Caki2 (cell line): ENCODE measurements at places on chromosomes 6 and 20. TPM values are rescaled to one million over a fixed set of nuclear protein-coding genes. Genes with fewer than 3 reads are reported as not detected.

C6orf132 gene
- 1.6 and 7.2 TPM in 2 replicates for total RNA-seq

DNA sequence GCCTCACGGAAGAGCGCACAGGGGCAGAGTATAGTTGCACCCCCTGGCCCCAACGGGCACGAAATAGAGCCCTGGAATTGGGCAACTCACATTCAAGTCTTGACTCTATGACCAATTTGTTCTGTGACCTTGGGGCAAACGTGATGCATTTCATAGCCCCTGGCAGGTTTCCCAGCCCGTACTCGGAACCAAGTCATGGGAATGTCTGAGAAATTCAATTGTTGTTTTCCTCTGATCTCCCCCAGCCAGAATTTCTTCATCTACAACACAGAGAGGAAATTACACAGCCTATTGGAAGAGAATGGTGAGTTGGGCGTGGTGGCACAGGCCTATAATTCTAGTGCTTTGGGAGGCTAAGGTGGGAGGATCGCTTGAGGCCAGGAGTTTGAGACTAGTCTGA lies 322.3 kb upstream of the SULF2 start:
- no peak for DNase-seq

GRCh38 chr6:105227295-105227767 lies 47.5 kb upstream of the POPDC3 start:
- no peak for DNase-seq

DNA sequence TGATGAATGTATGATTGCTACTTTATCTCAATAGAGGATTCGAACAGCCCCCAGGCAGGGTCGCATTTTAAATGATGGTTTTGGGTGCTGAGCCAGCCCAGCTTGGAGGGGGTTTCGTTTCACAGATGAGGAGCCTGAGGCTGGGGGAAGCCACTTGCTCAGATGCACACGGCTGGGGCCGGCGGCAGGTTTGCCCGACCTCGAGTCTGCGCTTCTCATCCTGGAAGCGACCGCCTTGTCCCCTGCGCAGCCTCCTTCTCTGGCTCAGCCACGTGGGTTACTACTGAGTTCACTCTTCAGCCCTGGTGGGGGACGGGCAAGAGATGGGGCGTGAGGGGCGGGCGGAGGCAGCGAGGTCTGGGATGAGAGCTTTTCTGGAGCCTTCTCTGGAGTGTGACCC lies 25.3 kb downstream of the NTSR1 start:
- DNase-seq = no peak
